ENCODE measurements at places on chromosomes 2 and 18.

DNA sequence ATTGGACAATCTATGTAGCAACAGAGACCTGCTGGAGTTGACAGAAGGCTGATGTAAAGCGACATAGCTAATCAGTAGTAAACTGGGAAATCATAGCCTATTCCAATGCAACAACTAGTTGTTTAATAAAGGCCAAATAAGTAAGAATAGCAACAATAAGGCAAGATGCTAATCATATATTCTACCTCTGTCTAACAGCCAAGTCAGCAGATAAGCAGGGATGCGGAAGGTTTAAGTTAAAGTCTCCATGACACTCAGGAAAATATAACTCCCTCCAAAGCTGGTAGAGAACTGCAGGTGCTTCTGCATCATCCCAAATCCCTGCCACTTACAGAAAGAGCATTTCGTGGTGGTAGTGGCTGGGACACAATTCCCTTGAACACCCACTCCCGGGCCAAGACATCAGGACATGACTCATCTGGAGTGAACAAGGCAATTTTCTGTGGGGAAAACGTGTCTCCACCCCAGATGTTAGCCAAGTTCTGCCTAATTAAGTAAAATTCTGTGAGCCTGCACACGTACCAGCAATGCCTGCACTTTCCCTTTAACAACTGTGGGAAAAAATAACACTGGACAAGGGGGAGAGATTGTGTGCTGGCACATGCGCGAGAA is 413.6 kb upstream of the ID2 start:
- DNase-seq, result no peak

GRCh38 chr2:178404368-178404767 is 46.6 kb downstream of the PRKRA start:
- DNase-seq, result no peak

DNA sequence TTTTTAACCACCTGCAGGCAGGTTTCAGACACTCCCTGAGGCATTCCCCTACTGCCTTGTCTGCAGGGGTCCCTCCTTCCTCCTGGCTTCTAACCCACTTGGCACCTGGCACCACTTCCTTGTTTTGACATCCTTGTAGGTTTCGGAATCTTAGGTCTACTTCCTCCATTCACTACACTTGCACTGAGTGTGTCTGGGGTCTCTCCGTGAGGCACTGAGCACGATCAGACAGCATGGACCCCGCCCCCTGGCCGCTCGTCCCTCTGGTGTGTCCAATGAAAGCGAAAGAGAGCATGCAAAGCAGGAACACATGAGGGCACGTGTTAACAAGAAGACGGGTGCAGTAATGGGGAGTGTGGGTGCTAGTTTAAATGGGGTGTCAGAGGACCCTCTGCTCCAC is 63.8 kb downstream of the HAUS1 start:
- no peak for DNase-seq

- DNase-seq, result no peak
Observed at GRCh38 chr2:153214337-153214736, 264.2 kb downstream of the RPRM start.

DNA sequence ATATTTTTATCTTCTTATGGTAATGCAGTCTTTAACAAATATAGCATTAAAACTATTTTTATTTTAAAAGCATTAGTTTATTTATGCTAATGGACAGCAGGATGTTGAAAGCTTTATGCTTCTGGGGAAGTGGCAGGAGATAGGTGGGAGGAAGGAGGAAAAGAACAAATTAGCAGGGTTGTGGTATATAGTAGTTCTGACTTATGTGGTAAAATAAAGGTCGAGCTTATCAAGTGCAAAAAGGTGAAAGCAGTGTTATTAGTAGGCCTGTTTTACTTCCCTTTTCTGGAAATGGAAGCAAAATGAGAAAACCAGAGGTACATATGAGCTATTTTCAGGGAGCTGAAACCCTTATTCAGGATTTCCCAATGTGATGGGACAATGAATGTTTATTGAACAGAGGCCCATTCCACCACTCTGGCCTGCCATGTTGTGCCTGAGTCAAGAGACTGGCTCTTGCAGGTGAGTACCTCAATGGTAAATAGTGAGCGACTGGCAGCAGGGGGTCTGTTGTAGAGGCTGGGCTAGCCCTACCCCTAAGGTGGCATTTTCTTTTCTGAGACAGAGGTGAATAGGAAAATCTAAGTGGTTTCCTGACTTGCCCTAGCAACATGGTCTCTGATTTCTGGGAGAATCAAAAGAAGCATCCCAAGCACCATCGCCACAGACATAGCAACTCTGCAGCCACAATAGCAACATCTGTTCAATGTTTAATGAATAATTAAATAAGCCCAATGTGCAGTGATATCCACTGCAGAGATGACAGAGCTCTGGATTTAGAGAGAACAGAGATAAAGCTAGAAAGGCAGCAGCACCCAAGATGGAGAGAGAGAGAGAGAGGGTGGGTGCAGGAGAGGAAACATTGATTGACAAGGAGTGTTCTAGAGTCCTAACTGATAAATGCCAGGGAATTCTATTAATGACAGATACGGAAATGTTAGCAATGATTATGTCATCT is 119.7 kb downstream of the UPP2 start:
- DNase-seq, result no peak

DNA sequence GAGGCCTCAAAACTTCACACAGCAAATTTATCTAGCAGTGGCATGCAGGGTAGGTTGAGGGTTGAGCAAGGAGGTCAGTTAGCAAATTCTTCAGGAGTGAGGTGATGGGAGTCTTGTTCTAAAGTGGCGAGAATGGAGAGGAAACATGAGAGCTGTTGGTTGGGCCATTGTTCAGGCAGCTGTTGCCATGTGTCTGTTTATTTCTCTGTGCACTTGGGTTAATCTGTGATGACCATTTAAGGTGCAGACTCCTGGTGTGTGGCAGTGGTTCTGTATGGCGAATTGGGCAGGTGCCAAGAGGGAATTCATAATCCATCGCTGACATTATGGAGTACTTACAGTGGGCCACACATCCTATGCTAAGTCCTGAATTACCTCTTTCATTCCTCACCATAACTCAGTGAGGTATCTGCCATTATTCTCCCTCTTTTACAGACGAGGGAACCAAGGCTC is 30.4 kb downstream of the TMEM178A start:
- DNase-seq, result no peak

DNA sequence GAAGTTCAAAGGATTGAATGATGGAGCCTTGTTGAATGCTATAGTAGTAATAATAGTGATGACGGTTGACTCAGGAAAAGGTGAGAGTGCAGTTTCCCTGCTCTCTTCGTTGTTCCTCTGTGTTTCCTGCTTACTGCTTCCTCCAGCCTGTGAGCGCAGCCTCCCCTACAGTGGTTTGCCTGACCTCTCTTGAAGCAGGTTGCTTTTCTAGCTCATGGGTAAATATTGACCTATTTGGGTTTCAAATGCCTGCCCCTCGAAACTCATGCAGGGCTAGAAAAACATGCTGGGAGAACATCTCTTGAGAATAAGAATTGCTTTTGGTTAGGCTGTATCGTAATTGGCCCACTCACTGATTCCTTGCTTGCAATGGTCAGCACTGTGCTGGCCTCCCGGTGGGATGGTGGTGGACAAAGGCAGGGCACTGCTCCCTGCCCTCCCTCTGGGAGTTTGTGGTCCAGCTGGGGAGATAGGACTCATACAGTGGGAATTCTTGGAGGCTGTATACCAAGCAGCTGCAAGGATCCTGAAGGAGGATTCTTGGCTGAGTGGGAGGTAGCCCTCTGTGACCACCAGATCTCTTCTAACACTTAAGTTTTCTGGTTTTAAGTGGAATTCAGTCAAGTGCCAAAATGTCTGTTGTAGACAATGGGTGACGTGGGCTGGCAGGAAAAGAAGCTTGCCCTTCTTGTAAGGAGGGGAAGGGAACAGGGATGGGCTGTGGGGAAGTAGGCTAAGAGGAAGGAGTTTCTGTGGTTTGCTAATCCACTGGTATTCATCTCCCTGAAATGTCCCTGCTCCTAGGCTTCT is 5.4 kb upstream of the RNF181 start:
- no peak for DNase-seq

DNA sequence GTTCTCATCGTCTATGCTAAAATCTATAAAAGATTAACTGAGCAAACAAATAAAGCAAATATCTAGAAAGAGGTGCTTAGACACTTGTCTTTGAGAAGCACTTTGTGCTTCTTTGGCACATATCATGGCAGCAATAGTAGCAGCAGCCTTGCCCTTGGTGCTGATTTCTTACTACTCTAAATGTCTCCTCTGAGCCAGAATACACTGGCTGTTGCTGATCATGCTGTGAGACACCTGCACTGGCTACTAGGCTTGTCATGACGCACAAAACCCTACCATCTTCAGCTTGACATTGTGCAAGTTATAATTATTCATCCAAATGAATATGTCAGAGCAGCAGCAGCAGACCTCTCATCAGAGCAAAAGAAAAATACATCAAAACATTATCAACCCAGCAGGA is 46.7 kb downstream of the FANCL start:
- DNase-seq, result no peak

DNA sequence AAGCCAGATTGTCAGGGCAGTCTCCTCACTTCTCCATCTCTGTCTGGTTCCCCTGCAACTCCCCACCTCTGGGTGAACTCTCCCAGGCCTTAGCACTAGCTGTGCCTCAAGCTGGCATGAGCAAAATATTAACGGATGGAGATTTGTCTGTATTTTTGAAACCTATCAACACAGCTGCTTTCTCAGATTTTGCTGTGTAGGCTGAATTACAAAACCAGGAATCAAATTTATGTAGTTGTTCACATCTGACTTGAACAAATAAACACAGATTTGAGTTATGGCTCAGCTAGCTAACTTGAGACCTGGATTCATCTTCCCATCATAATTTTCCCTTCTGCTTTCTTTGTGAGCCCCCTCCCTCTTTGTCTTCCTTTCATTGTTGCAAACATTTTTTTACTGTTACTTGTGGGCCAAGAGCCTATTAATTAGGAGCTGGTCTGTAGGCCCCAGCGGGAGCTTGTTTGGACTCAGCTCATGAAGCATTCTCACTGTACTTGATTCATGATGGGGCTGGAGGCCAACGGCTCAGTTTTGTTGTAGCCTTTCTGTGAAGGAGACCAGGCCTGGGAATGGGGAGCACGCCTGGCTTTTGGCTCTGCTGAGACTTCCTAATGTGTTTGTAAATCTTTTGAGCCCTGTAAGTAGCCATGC is 164.1 kb upstream of the GATA6 start:
- DNase-seq, result no peak

- DNase-seq, result no peak
Observed at GRCh38 chr18:48547531-48547981, 8.7 kb downstream of the CTIF start.

Measured in nucleus accumbens (tissue), 56 donors.